Neural progenitor cell (in vitro differentiated cells): ENCODE measurements at places on chromosomes 7 and 10. TPM values are rescaled to one million over a fixed set of nuclear protein-coding genes. Genes with fewer than 3 reads are reported as not detected.

The LAMB4 gene
- total RNA-seq: not detected in 2 replicates

GRCh38 chr7:135160858-135161653 lies 9.5 kb downstream of the CYREN start:
- no peak for DNase-seq

The UTF1 gene
- total RNA-seq: not detected in 2 replicates

- no peak for DNase-seq
These were observed 220.6 kb upstream of the FOXK1 start for GRCh38 chr7:4461531-4461930.

- no peak for DNase-seq
These were observed 18.1 kb downstream of the MINDY4 start for GRCh38 chr7:30789334-30789711.

The CABCOCO1 gene
- 0.28 TPM in 1 of 2 replicates, not detected in the other for total RNA-seq

The OR6B1 gene
- not detected in 2 replicates for total RNA-seq

DNA sequence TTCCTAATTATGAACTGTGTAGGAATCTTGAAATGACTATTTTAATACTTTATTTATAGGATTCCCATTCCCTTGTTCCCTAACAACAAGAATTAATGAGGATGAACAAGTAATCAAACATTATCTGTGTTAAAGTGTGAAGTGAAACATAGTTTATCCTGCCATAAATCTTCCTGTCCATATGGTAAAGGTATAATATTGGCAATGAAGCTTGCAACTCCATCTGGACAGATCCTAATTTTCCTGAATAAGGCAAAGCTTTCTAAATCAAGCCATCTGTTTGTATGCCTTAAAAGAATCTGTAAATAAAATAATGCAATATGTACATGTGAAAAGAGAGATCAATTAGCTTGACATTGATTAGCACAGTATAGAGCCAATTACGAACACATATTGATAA lies 529.0 kb downstream of the ANKRD7 start:
- no peak for DNase-seq

DNA sequence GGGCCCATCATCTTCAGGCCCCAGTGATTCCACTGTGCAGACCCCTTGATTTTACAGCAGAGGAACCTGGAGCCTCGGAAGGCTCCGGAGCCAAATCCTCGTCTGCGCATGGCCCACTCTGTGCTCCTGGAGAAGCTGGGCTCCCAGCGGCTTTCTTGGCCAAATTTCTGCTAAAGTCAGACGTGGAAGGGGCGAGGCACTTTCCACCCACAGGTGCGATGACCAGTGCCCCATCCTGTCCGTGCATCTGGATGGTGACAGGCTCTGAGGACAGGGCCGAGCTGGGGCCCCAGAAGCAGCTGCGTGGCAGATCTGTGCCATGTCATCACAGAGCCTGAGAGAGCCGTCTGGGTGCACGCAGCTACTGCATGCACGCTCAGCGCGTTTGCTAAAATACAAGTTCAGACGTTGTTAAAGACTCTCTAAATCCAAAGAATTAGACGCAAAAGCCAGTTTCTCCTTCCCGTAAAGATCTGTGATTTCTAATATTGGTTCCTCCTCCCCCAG lies 57.2 kb downstream of the JAKMIP3 start:
- DNase-seq: no peak

The NPSR1 gene
- not detected in 2 replicates for total RNA-seq

- DNase-seq: peak; percentile 18
These were observed 211.3 kb downstream of the GRID1 start for GRCh38 chr10:86155054-86155921.

The SORBS1 gene
- 10.1 and 16.1 TPM in 2 replicates for total RNA-seq

The ARHGAP19 gene
- total RNA-seq: 58.9 and 88.8 TPM in 2 replicates

GRCh38 chr7:128266883-128267594 lies 26.0 kb downstream of the LEP start:
- DNase-seq: peak; percentile 73

DNA sequence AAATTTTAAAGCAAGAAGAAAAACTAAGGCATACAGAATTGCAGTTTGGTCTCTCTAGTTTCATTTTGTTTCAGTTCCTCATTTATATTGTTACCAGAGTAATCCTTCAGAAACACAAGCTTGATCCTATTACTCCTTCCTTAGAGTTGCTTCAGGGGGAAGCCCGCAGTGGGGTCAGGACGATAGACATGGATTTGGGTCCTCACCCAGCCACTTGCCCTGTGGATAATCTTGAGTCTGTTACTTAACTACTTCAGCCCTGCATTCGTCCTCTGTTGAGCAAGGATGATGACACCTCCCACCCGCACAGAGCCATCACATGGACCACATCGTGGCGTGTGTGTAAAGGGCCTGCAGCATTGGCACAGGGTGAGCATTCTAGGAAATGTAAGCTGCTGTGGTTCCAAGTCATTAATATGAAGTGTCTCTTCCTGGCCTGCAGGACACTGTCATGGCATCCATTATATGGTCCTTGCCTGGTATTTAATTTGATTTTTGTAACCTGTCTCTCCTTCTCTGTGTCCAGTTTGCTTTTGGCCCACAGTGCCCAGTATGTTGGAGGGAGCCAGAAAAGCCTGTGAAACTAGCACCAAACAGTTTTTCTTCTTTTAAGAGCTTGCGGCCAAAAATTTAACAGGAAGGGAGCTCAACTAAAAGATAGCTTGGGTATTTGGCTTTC lies 111.2 kb downstream of the EEPD1 start:
- no peak for DNase-seq

The CACNB2 gene
- total RNA-seq: 3.4 and 3.5 TPM in 2 replicates

GRCh38 chr10:627032-627992 lies 62.2 kb downstream of the DIP2C start:
- DNase-seq: no peak

GRCh38 chr10:27439101-27439500 lies 65.0 kb upstream of the RAB18 start:
- no peak for DNase-seq

The LGI1 gene
- 9.2 and 20.2 TPM in 2 replicates for total RNA-seq
